ENCODE measurements at places on chromosomes 7 and 10.

- no peak for DNase-seq
Observed at GRCh38 chr7:32436146-32436928, 53.8 kb downstream of the LSM5 start.

DNA sequence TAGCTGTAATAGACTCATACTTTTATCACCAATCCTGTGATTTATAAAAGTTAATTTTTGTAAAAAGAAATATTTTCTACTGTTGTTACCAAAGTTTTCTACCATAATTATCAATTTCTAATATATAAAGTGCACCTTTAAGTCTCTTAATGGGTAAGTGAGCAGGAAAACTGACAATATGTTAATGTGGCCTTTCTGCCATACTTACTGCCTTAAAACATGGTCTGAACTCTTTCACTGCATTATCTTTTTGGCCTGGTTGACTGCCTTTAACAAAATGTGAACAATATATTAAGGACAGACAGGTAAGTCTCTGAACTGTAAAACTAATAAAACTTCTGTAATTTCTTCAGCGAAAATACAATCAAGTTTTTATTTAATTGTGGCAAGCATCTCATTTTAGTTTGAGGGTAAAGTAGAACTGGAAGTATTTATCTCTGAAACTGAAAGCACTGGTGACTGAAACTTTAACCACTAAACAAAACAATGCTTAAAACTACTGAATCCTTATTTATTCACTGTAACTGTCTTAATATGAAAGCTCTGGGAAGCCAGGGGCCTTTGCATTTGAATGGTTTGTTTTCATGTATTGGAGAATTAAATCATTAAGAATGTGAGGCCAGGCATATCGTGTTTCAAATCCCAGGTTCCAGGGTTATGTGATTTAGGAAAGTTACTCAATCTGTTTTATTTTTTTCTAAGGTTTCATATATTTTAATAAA lies 948.8 kb upstream of the POT1 start:
- no peak for DNase-seq

GRCh38 chr10:102642736-102643335 lies 1.4 kb upstream of the TRIM8 start:
- peak; percentile 41 for DNase-seq

GRCh38 chr7:80181411-80181810 lies 46.8 kb downstream of the GNAI1 start:
- no peak for DNase-seq

DNA sequence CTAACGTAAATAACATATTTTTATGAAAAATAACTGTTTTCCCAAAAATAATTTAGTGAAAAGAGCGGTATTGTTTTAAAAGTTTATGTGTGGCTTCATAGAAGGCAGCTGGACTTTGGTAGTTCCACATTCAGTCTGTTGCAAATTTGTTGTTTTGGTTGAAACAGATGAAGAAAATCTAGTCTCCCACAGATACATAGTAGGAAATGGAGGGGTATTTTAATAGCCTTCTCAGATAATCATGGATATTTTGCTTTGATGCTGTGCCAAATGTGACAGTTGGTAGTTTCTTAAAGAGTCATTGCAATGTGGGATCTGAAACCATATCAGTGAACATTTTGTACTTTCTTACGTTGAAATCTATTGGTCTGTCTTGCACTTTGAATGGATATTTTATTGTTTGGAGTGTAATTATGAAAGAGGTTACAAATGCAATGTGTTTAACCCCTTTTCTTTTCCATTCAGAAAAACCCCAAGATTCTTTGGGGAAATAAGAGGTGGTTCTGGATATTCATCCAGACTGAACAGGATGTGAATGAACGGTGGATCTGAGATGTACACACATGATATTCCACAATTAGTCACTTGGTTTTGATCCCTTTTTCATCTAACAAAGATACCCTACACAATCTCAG lies 10.4 kb downstream of the ZNF365 start:
- DNase-seq = no peak

- peak; percentile 37 for DNase-seq
Observed at GRCh38 chr10:31320550-31321211, 1.7 kb downstream of the ZEB1 start.

- peak; percentile 8 for DNase-seq
Observed at GRCh38 chr7:64541438-64542359, 21.2 kb downstream of the ZNF680 start.

GRCh38 chr7:132572526-132572925 lies 3.7 kb downstream of the PLXNA4 start:
- no peak for DNase-seq

DNA sequence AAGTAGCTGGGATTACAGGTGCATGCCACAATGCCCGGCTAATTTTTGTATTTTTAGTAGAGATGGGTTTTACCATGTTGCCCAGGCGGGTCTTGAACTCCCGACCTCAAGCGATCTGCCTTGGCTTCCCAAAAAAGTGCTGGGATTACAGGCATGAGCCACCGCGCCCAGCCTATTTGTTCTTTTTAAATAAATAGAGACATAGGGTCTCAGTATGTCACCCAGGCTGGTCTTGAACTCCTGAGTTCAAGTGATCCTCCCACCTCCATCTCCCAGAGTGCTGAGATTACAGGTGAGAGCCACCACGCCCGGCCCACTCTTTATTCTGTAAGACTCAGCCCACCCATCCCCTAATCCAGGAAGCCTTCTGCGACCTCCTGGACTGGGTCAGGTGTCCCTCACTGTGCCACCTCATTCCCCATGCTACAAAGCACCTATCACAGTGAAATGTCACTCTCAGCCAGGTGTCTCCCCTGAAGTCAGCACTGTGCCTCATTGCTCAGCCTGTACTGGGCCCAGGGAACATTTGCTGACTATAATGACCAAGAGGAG lies 2.8 kb downstream of the TMEM120A start:
- DNase-seq = no peak

GRCh38 chr7:27046854-27047549 lies 48.8 kb downstream of the HOXA1 start:
- no peak for DNase-seq
